ENCODE measurements at places on chromosomes 2 and 18.

DNA sequence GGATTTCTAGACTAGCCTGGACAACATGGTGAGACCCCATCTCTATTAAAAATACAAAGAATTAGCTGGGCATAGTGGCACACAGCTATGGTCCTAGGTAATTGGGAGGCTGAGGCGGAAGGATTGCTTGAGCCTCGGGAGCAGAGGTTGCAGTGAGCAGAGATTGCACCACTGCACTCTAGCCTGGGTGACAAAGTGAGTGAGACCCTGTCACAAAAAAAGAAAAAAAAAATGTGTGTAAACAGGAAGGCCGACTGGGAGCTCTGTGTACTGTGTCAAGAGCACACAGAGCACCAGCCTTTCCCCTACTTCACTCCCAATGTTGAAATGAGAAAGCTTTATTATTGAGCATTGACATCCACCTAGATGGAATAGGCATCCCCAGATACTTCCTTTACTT, 681.7 kb upstream of the FSHR start:
- no peak for DNase-seq

GRCh38 chr18:57014772-57015413, 132.0 kb upstream of the BOD1L2 start:
- no peak for DNase-seq

DNA sequence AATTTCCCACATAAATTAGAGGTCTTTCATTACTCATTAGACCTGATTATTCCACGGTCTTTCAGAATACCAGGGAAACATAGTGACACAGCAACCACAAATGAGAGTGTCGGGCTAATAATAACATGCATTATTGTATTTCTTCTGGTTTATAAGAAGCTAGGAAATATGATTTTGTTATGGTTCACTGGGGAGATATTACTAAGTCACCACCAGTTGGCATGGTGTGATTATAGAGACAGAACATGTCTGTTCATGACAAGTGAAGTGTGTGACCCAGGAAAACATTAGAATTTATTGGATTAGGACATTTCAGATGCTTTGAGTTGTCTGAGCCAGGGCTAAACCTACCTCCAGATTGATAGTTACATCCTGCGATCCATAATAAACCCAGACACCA, 494.4 kb downstream of the FBXO15 start:
- no peak for DNase-seq

GRCh38 chr2:207847098-207847806, 77.5 kb upstream of the FZD5 start:
- no peak for DNase-seq
